Activated CD8-positive, alpha-beta memory T cell treated with anti-CD3 and anti-CD28 coated beads, Interleukin-2, amount 10 ng/mL, durations not matched to agents 7 days and 5 days (primary cell): ENCODE measurements at places on chromosomes 6 and 20. TPM values are rescaled to one million over a fixed set of nuclear protein-coding genes. Genes with fewer than 3 reads are reported as not detected.
A peak's percentile ranks its signal among the peaks of the same experiment; 100 is the strongest.

DNA sequence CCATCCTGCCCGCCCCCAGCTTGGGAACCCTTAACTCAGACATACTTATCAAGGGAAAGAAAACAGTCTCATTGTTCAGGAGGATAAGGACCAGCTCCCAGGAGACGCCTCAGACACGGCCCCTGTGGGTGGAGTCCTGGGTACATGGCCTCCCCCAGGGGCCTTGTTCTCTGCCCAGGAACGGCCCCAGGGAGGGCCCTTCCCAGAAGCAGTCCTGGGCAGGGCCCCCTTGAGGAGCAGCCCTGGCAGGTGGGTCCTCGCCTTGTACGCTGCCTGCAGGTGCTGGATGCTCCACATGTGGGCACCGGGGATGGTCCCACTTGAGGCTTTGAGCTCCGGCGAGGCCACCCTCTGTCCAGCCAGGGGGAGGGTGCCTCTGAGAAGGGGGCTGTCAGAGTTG lies 4.5 kb upstream of the GATA5 start:
- DNase-seq: no peak

DNA sequence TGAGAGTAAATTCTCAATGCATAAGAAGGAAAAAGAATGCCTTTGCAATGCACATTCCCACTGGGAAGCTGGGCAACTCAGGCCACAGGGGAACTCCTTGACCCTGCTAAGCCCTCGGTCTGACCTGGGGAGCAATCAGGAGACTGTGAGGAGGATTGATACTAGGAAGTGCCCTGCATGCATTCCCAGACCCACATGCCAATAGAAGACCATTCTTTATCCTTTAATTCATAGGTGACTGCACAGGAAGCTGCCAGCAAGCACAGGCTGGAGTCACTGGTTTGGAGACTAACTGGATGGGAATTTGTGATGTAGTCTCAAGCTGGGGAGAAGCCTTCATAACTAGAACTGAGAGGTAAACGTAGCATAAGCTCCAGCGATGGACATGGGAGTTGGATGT lies 1012.7 kb downstream of the EYS start:
- no peak for DNase-seq

- no peak for DNase-seq
Observed at GRCh38 chr6:125393449-125393858, 91.7 kb upstream of the HDDC2 start.

DNA sequence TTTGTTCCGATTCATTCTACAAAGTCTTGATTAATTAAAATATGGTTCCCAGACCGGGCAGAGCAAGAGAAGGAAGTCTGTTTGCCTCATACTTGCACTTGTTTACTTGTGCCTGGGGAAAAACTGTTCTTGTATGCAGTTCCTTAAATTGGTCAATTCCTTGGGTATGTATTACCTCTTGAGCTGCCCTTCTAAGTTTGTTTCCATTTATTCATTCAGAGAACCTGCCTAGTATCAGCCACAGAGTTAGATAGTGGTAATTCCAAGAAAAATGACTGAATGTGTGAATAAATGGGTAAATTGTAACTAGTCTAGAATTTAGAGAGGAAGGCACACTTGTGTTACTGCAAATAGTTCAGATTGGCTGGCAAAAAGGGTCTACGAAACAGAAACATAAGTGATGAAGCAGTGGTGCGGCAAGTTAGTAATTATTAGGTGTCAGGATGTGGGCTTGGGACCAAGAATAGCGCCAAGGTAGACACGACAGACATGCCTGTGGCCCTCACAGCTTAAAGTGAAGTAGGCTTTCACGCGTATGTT lies 525 bp upstream of the MAK start:
- DNase-seq: peak; percentile 67

DNA sequence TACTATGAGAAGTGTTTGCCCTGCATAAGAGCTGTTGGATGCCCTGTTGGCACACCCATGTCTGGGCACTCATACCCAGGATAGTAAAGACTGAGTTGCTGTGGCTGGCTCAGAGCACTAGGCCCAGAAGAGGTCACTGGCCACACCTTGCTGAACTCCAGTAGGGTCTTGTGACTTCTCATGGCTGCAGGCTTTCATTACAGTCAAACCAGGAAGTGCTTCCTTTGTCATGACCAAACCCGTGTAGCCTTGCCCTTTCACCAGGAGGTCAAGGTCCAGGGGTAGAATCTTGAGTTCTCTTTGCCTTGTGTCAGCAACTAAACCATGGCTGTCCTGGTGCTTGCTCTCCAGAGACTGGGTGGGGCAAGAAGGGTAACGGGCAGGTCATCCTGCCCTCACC lies 49.5 kb downstream of the CD164 start:
- no peak for DNase-seq

DNA sequence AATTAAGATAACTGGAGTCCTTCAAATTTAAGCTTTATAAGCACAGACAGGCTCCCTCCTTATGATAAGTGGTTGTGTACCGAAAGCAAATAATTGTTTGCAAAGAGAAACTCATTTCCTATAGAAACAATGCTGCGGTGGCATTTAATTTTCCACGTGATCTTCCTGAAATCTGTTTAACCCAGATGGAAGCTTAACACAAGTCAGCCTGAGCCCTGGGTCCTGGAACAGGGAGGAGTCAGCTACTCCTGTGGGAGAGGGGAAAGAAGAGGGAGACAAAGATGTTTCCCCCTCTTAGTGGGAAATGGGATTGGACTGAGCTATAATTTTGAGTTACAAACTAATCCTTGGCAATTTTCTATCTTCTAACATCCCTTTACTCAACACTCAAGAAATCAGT lies 136.5 kb downstream of the ELOVL4 start:
- no peak for DNase-seq

DNA sequence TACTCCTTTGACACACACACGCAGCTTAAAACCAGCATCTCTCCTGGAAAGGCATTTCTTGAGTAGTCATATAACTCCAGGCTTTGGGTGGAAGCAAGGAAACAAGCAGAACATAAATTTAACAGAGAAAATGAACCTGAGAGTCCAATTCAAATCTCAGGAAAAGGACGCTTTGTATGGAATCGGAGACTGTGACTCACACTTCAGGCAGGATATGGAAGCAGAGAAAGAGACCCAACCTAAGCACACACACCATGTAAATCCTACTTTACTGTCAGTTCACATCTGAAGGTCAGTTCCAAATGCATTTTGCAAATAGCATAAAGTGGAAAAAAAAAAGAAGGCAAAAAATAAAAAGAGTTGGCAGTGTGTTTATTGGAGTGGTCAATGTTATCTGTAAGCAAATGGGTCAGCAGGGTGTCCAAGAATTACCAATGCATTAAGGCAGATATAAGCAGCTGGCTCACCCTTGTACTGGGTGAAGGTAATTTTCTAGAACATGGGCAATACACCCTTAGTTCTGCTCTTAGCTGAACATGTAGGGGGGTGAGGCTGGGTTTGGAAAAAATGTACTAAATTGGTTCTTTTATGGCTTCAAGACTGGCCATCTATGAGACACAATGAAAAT lies 283.7 kb upstream of the NT5E start:
- DNase-seq: no peak

Gene SLC35D3
- not detected for total RNA-seq

- no peak for DNase-seq
Observed at GRCh38 chr6:157974967-157975366, 6.7 kb upstream of the SYNJ2 start.

GRCh38 chr20:37576911-37577310 lies 49.2 kb upstream of the BLCAP start:
- no peak for DNase-seq

GRCh38 chr20:58883241-58883691 lies 30.8 kb downstream of the GNAS start:
- no peak for DNase-seq

Gene CRISP2
- total RNA-seq: not detected

DNA sequence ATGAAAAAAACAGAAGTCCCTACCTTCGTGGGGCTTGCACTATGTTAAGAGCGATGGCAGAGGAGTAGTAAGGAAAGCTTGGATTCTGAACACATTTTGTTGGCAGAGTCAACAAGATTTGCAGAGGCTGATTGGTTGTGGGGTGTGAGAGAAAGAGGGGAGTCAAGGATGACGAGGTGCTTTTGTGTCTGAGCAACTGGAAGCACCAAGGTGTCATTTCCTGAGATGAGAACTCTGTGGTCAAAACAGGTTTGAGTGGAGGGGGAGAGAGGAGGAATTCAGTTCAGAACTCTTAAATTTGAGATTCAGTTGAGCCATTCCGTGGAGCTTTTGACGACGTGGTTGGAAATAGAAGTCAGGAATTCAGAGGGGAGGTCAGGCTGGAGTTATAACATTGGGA lies 3.5 kb downstream of the OCSTAMP start:
- DNase-seq: peak; percentile 51

- no peak for DNase-seq
Observed at GRCh38 chr20:63394069-63394919, 33.1 kb upstream of the CHRNA4 start.

GRCh38 chr6:79878142-79878748 lies 69.1 kb downstream of the ELOVL4 start:
- no peak for DNase-seq

DNA sequence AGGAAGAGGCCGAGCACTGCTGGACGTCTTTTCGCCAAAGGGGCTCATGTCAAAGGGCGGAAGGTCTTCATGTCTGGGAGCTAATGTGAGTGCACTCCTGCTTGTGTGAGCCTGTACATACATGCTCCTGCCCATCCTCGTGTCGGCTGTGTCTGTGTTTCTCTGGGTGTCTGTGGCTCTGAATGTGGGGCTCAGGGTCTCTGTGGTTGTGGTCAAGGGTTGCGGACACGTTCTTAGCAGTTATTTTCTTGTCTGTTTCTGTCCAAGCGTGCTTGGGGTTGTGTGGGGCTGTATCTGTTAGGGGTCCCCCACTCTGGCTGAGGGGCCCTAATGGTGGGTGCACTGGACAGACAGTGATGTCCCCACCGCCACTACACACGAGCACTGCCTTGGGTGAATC lies 2.9 kb downstream of the AVP start:
- no peak for DNase-seq

GRCh38 chr6:6823568-6824224 lies 235.2 kb downstream of the LY86 start:
- no peak for DNase-seq

- DNase-seq: no peak
Observed at GRCh38 chr6:168374541-168375071, 55.0 kb upstream of the DACT2 start.

DNA sequence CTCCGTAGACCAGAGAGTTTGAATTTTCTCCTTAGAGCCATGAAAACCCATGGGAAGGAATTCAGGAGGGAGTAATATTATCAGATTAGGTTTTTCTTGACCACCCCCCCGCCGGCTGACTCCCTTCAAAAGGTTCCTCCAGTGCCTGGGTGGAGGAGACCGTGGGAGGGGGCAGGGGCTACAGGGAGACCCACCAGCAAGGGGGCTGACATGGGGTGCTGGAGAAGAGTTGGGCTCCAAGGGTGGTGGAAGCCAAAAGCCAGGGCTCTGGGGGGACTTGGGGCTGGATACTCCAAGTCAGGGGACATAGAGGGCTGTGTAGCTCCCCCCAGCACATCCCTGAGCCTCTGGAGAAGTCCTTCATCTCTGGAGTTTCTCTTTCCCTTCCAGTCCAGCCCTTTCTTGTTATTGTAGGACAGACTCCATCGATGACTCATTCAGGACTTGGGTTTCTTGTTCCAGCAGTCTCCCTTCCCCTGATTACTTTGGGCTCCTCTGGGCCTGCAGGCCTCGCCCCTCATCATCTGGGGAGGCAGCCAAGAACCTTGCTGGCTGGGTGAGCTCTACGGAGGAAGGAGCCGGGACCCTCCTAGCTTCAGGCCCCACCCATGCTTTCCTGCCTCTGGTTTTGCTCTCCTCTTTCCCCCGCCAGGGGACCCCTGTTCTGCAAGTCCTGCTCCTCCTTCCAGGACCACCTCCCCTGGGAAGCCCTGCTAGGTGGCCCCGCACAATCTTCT lies 10.5 kb upstream of the KIAA1755 start:
- no peak for DNase-seq

Gene BACH2
- 22.6 TPM for total RNA-seq

DNA sequence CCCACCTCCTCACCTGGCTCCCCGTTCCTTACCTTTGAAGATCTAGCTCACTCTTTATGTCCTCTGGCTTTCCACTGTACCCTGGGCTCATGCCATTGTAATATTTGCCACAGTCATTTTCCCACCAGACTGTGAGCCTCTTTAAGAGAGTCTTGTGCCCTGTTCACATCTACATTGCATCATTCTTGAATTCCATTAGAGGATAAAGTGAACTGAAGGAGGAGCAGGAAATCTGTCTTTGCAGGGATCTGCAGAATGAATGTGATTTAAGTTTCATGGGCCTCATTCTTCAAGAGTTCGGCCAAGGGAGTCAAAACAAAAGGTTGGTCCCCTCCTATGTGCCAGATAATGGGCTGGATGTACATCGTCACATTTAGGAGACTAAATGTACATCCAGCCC lies 272.6 kb upstream of the CITED2 start:
- DNase-seq: no peak

Gene VNN1
- total RNA-seq: not detected

- DNase-seq: no peak
Observed at GRCh38 chr20:61875996-61876395, 189.7 kb downstream of the TAF4 start.

- peak; percentile 64 for DNase-seq
Observed at GRCh38 chr20:17895641-17896171, 72.9 kb downstream of the SNX5 start.

GRCh38 chr6:158707120-158707820 lies 57.4 kb downstream of the SYTL3 start:
- no peak for DNase-seq

GRCh38 chr6:143774347-143774746 lies 68.8 kb upstream of the LTV1 start:
- no peak for DNase-seq

Gene TRAM2
- 1.7 TPM for total RNA-seq

DNA sequence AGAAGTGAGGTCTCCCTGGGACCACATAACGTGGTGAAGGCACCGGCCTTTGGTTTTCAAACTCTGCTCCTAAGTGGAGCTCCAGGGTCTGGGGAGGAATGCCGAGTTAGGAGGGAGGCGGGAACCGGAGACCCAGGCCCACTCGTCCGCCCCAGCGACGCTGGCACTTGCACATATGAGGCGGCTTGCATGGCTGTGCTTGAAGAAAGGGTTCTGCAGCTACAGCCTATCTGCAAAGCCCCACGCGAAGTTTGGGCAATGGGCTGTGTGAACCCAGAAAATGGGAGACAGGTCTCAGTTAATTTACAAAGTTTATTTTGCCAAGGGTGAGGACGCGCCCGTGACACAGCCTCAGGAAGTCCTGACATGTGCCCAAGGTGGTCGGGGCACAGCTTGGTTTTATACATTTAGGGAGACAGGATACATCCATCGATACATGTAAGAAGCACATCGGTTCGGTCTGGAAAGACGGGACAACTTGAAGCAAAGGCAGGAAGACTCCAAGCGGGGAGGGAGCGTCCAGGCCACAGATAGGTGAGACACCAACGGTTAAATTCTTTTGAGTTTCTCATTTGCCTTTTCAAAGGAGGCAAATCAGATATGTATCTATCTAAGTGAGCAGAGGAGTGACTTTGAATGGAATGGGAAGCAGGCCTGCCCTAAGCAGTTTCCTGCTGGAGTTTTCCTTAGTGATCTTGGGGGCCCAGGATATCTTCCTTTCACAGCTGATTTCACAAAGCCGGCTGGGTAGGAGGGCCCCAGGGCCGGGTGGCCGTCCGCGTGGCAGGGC lies 782 bp upstream of the PCMTD2 start:
- peak; percentile 40 for DNase-seq

GRCh38 chr6:85390775-85391174 lies 59.1 kb upstream of the NT5E start:
- no peak for DNase-seq

Gene CAGE1
- total RNA-seq: not detected
